ENCODE measurements at places on chromosomes 2 and 18. TPM values are rescaled to one million over a fixed set of nuclear protein-coding genes. Genes with fewer than 3 reads are reported as not detected.

TCF23 gene
- total RNA-seq = not detected

RIT2 gene
- total RNA-seq = not detected

IL1R2 gene
- 0.88 TPM for total RNA-seq

EFEMP1 gene
- total RNA-seq = 1,564 TPM

STARD6 gene
- not detected for total RNA-seq

NOSTRIN gene
- total RNA-seq = 1.4 TPM

TP53I3 gene
- 59.4 TPM for total RNA-seq

CERS6 gene
- 21.8 TPM for total RNA-seq

C2orf92 gene
- total RNA-seq = 2.5 TPM

DNA sequence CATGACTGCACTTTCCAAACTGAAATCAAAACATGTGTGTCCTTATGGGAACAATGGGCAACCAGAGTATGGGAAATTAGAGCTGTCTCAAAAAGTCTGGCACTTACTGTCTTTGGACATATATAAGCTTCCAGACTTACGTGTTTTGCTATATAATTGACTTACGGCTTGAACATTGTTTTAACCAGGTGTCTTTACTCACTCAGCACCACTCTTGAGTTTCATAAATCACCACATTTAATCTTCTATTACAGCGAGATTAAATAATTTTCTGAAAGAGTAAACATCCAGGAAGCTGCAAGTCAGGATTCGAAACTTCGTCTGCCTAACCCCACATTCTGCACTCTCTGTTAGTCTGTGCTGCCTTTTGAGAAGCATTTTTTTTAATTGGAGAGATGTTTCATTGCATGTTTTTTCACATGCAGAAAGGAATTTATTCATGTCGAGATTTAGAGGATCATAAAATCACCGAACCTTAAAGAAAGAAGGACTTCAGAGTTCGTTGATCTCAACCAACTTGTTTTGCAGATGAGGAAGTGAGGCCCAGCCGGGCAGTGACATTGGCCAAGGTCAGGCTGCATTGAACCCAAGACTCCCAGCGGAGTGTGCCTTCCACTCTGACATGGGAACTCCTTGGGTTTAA lies 137.3 kb downstream of the SETBP1 start:
- H3K27ac ChIP-seq = no peak overlapping the region
- no peak for DNase-seq
- peaks cover 4% of the 10 kb centered on the region for H3K27me3 ChIP-seq

- H3K27ac ChIP-seq = no peak overlapping the region
- no peak for DNase-seq
Measured at GRCh38 chr2:228762565-228762964, 508.5 kb downstream of the PID1 start.

DNA sequence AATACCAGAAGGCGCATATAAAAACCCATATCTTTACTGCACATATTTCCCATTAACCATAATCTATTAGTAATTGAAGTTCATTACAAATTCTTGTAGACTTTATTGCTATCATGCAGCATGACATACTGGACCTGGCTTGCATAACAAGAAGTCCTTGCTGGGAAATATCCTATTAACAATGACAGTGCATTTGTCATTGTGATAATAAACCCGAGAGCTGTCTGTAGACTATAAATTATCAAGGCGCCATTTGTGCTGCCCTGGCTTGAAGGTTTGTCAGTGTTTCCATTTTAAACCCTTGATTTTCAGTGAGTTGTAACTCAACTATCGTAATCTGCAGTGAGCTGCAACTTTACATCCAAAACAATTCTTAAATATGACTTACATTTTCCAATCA lies 59.0 kb downstream of the HNMT start:
- H3K27ac ChIP-seq = no peak overlapping the region
- no peak for DNase-seq

DNA sequence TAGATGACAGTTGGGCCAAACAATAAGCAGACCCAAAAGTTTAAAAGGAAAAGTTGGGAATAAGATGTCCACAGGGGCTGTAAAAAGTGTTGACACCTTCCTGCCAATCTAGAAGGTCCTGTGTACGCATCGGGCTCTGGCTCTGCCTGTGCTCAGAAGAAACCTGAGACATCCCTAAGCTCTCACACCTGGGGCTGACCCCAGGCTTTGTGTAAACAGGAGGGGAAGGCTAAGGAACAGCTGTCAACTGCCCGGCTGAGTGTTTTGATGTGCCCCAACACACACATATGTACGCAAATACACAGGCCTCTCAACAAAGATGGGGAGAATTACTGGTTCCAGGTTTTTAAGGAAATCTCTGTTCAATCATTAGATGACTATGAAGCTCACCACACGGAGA lies 59.5 kb downstream of the TMEM131 start:
- no peaks in the 10 kb centered on the region for H3K36me3 ChIP-seq
- H3K27me3 ChIP-seq = no peaks in the 10 kb centered on the region
- no peak overlapping the region for H3K4me3 ChIP-seq
- no peak for DNase-seq

- DNase-seq = peak; percentile 73
- H3K27ac ChIP-seq = peak overlapping the region; percentile 7
- H3K27me3 ChIP-seq = no peaks in the 10 kb centered on the region
- H3K36me3 ChIP-seq = no peaks in the 10 kb centered on the region
- peaks cover 12% of the 10 kb centered on the region for H3K4me1 ChIP-seq
Measured at GRCh38 chr2:190627448-190628412, 21.2 kb upstream of the NAB1 start.

GRCh38 chr18:24741965-24742724 lies 281.7 kb downstream of the HRH4 start:
- H3K27me3 ChIP-seq = no peaks in the 10 kb centered on the region
- DNase-seq = peak; percentile 68
- H3K4me1 ChIP-seq = no peaks in the 10 kb centered on the region
- H3K36me3 ChIP-seq = no peaks in the 10 kb centered on the region

GRCh38 chr2:152134488-152135280 lies 35.8 kb upstream of the CACNB4 start:
- peak; percentile 88 for DNase-seq
- H3K4me3 ChIP-seq = no peak overlapping the region
- peaks cover 5% of the 10 kb centered on the region for H3K36me3 ChIP-seq
- no peaks in the 10 kb centered on the region for H3K27me3 ChIP-seq
- H3K4me1 ChIP-seq = peaks cover 12% of the 10 kb centered on the region

GRCh38 chr2:8537562-8538155 lies 144.2 kb upstream of the ID2 start:
- peaks cover 12% of the 10 kb centered on the region for H3K4me1 ChIP-seq
- H3K27me3 ChIP-seq = no peaks in the 10 kb centered on the region
- no peaks in the 10 kb centered on the region for H3K36me3 ChIP-seq
- H3K4me3 ChIP-seq = no peak overlapping the region
- H3K27ac ChIP-seq = no peak overlapping the region
- no peak for DNase-seq

- H3K4me1 ChIP-seq = no peaks in the 10 kb centered on the region
- no peaks in the 10 kb centered on the region for H3K27me3 ChIP-seq
- DNase-seq = no peak
Measured at GRCh38 chr2:132825601-132826000, 155.6 kb upstream of the LYPD1 start.

DNA sequence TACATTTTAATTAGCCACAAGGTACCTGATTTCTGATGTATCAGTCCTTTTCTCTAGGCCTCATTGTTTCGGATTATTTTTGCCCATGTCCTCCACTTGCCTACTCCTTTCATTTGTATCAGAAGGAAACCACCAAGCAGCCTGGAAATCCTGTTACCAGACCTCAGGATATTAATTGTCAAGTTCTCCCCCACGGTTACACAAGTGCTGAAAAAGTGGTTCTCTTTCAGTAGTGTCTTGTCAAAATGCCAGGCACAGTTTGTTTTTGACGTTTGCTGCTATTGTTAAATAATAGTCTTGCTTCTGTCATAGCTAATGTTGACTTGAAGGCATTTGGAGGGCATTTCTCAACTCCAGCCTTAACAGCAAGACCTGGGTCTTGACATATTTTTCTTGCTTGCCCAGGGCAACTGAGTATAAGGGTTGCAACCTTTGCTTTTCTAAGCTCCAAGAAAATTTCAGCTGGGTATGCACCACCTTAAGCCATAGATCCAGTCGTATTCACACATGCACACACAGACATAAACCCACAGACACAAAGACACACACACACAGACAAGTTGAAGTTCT lies 31.0 kb downstream of the INSIG2 start:
- H3K27ac ChIP-seq = no peak overlapping the region
- no peaks in the 10 kb centered on the region for H3K27me3 ChIP-seq
- peaks cover 33% of the 10 kb centered on the region for H3K4me1 ChIP-seq
- no peak overlapping the region for H3K4me3 ChIP-seq

DNA sequence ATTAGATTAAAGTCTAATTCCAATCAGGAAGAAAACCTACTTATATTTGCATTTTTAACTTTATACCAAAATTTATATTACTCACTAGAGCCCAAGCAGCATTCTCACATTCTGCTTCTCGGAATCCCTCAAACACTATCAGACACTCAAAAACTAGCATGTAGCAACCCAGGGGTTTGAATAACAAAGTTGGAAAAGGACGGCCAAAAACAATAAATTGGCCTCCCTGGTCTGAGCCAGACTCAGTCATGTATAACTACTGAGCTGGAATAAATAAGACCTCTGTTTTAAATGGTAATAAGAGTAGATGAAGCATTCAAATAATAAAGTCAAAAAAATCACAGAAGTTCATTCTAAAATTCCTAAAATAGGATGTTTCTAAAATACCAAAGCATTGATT lies 290.9 kb downstream of the IRS1 start:
- H3K4me1 ChIP-seq = peaks cover 6% of the 10 kb centered on the region
- H3K36me3 ChIP-seq = no peaks in the 10 kb centered on the region
- no peaks in the 10 kb centered on the region for H3K27me3 ChIP-seq
- no peak overlapping the region for H3K27ac ChIP-seq
- H3K4me3 ChIP-seq = no peak overlapping the region

- no peak overlapping the region for H3K4me3 ChIP-seq
- no peaks in the 10 kb centered on the region for H3K36me3 ChIP-seq
- no peak for DNase-seq
- H3K27me3 ChIP-seq = no peaks in the 10 kb centered on the region
Measured at GRCh38 chr2:238868616-238869292, 20.9 kb downstream of the TWIST2 start.

DNA sequence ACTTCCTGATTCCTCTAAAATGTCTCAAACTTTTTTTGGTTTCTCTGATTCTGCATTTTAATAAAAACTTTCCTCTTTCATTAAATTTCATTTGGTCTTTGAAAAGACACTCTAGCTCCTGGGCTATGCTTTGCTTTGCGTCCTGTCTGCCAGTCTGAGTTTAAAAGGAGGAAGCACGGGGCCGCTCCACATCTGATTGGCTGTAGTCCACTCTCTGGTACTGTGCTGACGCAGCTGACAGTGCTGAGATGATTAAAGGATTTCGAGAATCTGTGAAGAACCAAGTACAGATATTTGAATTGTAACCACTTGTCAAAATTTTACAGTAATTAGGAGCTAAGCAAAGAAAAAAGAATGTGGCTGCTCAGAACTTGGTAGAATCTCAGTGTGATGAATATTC lies 199.6 kb upstream of the HNMT start:
- H3K27me3 ChIP-seq = no peaks in the 10 kb centered on the region
- H3K4me3 ChIP-seq = no peak overlapping the region
- H3K36me3 ChIP-seq = no peaks in the 10 kb centered on the region
- H3K4me1 ChIP-seq = no peaks in the 10 kb centered on the region
- no peak for DNase-seq

DNA sequence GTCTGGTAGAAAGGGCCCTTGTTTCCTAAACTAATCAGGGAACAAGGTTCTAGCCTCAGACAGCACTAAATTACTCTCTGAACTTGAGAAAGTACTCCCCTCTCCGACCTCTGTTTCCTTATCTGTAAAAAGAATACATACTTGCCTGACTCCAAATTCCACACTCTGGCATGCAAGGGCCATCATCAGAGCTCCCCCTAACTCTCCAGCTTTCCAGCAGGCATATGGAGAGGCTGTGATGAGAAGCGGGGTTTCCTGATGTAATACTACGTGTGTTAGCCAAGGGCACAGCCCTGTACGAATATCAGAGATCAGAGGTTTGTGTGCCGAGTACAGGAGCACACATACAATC lies 1.8 kb upstream of the EVA1A start:
- H3K4me3 ChIP-seq = no peak overlapping the region
- DNase-seq = no peak
- H3K27ac ChIP-seq = peak overlapping the region; percentile 92
- H3K36me3 ChIP-seq = peaks cover 10% of the 10 kb centered on the region

- H3K27me3 ChIP-seq = no peaks in the 10 kb centered on the region
- no peak for DNase-seq
- H3K27ac ChIP-seq = no peak overlapping the region
- peaks cover 5% of the 10 kb centered on the region for H3K36me3 ChIP-seq
- no peak overlapping the region for H3K4me3 ChIP-seq
Measured at GRCh38 chr2:25814681-25815080, 63.6 kb downstream of the ASXL2 start.

- no peaks in the 10 kb centered on the region for H3K36me3 ChIP-seq
- no peaks in the 10 kb centered on the region for H3K27me3 ChIP-seq
Measured at GRCh38 chr2:239563561-239563960, 162.7 kb upstream of the HDAC4 start.

DNA sequence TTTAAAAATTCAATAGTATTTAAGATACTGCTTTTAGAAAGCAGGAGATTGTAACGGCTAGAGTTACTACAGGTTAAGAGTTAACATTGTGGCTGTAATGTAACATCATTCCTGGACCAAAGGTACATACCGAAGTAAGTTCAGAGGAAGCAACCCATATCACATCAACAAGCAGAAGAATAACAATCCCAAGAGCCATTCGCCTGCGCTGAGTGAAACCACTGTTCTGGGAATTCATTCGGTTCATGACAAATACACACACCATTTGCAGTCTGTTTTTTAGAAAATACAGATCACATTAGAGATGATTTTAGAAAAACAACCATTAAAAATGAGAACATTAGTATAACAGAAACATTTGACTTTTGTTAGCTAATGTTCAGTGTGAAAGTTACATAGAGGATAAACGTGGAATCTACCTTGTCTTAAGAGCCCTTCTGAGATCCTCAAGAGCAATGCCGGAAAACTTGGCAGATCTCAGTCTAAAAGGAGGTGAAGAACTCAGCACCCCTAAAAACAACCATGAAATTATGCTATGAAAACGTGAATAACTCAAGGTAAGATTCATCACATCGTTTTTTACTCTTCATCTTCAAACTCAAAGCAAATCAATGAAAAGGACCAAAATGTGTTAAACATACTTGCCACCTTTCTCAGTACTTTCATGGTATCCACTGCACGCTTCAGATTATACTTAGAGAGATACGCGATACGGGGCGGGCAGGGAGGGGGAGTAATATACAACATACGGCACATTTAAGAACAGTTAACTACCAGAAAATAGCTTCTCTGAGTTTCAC lies 1.2 kb downstream of the SLC35F5 start:
- H3K27ac ChIP-seq = peak overlapping the region; percentile 90
- H3K36me3 ChIP-seq = peaks cover 21% of the 10 kb centered on the region
- no peaks in the 10 kb centered on the region for H3K27me3 ChIP-seq
- H3K4me3 ChIP-seq = peak overlapping the region; percentile 97
- DNase-seq = peak; percentile 37

DNA sequence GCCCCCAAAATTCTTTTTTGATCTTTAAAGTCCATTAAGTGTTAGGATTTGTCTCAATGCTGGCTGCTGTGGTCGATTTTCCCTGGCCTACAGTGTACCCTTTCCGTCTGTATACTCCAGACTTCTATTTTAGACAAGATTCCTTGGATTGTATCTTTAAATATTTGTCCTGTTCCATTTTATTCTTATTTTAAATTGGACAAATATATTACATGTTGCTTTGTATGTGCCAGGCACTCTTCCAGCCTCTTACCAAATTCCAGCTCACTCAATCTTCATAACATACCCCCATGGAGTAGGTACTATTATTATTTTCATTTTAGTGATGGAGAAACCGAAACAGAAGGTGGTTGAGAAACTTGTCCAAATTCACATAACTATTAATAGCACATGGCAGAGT lies 58.1 kb downstream of the VWA3B start:
- H3K27ac ChIP-seq = no peak overlapping the region
- H3K27me3 ChIP-seq = no peaks in the 10 kb centered on the region
- no peak for DNase-seq
- H3K36me3 ChIP-seq = no peaks in the 10 kb centered on the region
- H3K4me1 ChIP-seq = no peaks in the 10 kb centered on the region

Data from osteoblast (primary cell).